CD4-positive, alpha-beta T cell treated with Interleukin-6 for 4 hours (primary cell): ENCODE measurements at places on chromosomes 12 and 14.

GRCh38 chr14:94320243-94320642 lies 2.9 kb downstream of the SERPINA6 start:
- DNase-seq, result no peak

DNA sequence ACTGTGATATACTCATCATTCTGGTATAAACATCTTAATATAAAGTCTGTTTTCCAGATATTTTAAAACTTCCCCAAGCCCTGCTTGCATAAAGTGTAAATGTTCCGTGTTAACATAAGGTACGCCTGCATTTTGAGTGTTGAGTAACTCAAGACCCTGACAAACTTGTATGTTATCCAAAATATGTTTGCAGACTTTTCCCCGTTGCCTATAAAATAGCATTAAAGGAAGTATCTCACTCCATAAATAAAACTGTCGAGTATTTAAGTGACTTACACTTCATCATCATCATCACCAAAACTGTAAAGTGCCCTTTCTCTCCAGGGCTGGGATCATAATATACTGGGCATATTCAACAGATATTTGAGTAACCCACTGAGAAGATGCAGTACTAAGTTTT lies 64.6 kb upstream of the TSPAN8 start:
- DNase-seq, result no peak

DNA sequence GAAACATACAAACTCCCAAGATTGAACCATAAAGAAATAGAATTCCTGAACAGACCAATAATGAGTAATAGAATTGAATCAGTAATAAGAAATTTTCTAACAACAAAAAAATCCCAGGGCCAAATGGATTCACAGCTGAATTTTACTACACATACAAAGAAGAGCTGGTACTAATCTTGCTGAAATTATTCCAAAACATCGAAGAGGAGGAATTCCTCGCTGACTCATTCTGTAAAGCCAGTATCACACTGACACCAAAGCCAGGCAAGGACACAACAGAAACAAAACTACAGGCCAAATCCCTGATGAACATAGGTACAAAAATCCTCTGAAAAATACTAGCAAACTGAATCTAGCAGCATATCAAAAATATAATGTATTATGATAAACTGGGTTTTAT lies 367.8 kb upstream of the CLEC14A start:
- no peak for DNase-seq

DNA sequence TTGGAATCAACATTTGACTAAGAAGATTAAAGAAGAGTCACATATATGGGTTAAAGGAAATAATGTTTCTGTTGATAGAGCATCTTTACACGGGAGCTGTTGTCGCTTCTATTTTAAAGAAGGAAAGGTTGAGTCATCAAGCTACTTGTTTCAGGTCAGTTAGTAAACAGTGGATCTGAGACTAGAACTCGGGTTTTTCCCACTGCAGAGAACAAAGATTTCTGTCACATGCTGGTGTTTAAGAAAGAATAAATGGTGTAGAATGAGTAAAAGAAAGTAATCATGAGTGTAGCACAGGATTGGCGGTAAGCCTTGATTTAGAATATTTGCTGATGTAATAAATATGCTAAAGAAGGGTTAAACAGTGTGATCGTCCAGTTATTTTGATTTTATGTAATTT lies 455.5 kb downstream of the AEBP2 start:
- no peak for DNase-seq

- no peak for DNase-seq
These were observed 1109.7 kb upstream of the FLRT2 start for GRCh38 chr14:84420221-84420620.

GRCh38 chr14:72552236-72552635 lies 341.7 kb downstream of the DPF3 start:
- no peak for DNase-seq

- DNase-seq, result no peak
These were observed 19.6 kb downstream of the TC2N start for GRCh38 chr14:91847693-91848092.

DNA sequence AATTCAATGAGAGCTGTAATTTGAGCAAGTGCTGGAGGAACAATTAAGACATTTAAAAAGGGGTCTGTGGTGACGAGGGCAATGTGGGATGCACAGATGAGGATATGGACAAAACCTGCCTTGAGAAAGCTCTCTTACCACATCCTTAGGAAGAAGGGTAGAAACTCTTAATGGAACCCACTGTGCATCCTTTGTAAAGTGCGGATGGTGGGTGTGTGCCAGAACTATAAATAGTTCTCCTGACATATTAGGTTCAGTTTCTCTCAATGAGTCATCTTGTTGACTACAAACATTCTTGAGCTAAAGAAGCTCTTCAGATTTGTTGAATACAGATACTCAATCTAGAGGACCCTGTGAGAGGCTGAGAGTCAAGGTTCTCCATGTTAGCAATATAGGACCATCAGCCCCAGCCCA lies 106.1 kb upstream of the ANO4 start:
- no peak for DNase-seq

DNA sequence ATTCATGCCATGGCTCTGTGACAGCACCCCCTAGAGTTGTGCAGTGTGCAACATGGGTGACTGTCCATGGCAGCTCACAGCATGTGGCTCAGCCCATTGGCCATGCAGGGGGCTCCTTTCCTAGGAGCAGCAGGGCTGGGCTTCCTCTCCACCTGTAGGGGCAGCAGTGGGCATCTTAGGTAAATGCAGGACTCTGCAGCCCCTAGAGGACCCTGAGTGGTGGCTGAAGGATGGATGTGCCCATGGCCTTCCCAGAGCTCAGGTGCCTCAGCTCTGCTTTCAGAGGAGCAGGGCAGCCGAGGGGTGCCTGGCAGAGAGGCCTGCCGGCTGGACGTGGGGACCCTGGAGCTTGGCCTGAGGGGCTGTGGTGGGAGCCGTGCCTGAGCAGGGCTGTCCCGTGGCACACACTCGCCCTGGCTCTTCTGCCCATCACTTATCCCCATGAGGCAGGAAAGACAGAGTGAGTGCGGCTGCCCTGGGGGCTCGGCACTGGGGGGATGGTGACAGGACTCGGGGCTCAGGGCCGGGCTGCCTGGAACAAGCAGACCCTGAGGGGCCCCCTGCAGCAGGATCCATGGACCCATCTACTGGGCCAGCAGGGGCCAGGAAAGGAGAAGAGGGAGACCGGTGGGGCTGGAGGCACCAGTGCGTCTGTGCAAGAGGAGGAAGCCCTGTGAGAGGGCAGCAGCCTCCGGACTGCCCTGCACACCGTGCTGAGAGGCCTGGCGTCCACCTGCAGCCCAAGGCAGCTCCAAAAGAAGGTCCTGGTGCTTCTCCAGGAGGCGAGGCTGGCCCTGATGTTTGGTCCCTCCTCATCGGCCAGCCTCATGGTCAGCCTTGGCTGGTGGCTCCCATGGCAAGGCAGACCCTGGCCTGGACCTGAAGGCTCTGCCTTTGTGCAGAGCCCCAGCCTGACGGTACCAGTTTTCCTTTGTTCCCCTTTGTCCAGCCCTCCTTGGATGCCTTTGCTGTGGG lies 7.6 kb downstream of the ADSS1 start:
- no peak for DNase-seq

DNA sequence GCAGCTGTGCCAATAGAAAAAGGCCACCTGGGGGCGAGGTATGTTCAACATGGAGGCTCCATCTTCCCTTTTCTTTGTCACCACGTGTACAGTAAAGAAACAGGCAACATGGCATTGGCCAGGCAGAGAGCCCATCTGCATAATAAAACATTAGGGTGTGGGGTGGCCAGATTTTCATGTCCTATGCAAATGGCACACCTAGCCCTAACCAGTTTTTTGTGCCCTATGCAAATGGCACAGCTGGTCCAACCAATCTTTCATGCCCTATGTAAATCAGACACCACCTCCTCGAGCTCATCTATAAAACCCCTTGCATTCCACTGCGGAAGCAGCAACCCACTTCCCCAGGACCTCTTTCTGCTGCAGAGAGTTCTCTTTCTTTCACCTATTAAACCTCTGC lies 149.1 kb upstream of the RGS6 start:
- no peak for DNase-seq

GRCh38 chr12:113474635-113475436 lies 3.2 kb upstream of the LHX5 start:
- no peak for DNase-seq

DNA sequence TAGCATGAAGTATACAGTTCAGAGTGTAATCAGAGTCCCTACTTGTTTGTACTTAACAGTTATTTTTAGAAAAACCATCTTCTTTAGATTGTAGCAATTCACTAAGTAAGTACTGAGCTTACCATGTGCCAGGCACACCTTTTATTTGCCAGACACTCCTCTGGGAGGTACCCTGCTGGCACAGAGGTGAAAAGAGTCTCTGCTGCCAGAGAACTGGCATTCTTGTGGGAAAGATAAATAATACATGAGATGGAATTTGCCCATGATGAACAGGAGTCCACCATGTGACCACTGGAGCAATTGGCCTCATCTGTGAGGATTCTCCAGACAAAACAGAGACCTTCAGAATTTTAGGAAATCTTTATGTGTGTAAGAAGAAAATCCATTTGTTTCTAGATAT lies 199.3 kb upstream of the SLC16A7 start:
- DNase-seq, result no peak

GRCh38 chr14:101601606-101602465 lies 40.5 kb downstream of the DIO3 start:
- no peak for DNase-seq

DNA sequence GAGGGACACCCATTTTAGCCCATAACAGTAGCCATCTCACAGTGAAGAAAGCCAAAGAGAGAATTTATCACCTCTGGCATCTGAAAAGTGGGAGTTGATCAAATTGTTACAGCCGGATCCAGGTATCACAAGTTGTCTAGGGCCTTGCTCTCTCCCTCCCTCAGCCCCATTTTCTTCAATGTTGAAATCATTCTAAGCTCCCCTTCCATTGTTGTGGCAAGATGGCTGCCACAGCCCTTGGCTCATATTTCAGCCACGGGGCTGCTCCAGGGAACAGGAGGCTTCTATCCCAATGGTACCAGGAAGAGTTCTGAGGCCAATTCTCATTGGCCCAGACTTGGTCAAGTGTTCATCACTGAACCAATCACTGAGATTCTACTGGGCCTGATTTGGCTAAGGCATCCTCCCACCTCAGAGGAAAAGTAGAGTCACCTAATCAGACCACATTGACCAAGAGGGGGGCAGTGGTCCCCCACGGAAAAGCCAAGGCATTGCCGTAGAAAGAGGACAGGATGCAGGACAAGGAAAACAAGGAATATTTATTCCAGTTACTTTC lies 106.2 kb downstream of the GPATCH2L start:
- no peak for DNase-seq

DNA sequence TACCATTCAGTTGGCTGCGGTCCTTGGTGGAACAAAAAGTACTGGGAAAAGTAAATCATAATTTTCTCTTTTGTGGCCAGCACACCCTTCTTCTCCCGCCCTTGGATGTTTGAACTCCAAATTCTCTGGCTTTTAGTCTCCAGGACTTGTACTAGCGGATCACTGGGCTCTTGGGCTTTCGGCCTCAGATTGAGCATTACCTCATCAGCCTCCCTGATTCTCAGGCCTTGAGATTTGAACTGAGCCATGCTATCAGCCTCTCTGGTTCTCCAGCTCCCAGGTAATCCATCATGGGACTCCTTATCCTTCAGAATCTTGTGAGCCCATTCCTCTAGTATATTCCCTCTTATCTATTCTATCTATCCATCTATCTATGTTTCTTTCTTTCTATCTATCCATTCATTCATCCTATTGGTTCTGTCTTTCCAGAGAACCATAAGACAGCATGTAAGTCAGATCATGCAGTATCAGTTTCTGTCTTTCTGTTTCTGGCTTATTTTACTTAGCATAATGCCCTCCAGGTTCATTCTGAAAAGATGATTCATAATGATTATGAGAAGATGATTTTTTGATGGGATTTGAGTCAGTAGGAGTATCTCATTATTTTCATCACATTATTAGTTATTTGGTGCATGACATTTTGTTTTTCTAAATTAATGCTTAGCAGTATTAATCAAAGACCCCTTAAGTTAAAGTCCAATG lies 814.9 kb downstream of the LRFN5 start:
- no peak for DNase-seq

GRCh38 chr12:57772429-57773322 lies at the start of gene EEF1AKMT3:
TSS of gene EEF1AKMT3 (plus strand) at chr12:57772614. CDS start at chr12:57772725, 111 bp downstream.
- peak; percentile 56 for DNase-seq

GRCh38 chr12:28219827-28220226 lies 29.6 kb downstream of the CCDC91 start:
- DNase-seq, result no peak

DNA sequence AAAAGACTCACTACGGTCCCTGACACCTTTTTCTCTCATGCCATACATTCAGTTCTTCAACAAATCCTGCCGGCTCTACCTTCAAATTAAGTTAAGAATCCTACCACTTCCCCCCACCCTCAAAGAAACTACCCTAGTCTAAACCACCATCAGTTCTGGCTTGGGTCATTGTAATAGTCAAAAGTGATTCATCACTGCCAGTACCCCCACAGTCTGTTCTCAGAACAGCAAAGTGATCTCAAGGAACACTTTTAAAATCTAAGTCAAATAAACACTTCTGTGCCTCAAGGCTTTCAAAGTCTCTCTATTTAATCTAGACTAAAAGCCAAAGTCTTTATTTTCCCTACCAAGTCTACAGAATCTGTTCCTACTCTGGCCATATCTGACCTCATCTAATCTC lies 12.0 kb upstream of the FAM234B start:
- no peak for DNase-seq

- no peak for DNase-seq
These were observed 141.3 kb upstream of the FKBP4 start for GRCh38 chr12:2653461-2653965.

DNA sequence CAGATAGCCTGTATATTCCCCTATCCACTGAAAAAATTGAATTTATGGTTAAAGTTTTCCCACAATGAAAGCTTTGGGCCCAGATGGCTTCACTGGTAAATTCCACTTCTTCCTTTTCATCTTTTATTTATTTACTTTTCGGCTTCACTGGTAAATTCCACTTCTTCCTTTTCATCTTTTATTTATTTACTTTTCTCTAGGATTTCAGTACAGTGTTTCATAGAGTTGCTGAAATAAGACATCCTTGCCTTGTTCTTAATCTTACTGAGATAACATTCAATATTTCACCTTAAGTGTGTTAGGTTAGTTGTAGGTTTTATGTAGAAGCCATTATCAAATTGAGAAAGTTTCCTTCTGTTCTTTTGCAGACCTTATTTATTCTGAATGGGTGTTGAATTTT lies 18.9 kb upstream of the KLRG1 start:
- no peak for DNase-seq
